ENCODE measurements at places on chromosomes 5 and 9.

DNA sequence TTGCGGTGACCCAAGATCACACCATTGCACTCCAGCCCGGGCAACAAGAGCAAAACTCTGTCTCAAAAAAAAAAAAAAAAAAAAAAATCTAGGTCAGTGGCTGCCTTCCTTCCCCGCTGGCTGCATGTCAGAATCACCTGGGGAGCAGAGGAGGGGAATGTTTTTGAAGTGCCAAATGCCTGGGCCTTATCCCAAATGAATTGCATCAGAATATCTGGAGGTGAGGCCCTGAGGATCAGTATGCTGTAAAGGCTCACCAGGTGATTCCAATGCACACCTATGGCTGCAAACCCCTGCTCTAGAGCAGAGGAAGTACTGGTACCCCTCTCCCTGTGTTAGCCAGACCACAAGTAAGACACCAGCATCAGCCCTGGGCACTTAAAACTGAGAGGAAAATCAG is 44.7 kb upstream of the GABRP start:
- no peak for DNase-seq

DNA sequence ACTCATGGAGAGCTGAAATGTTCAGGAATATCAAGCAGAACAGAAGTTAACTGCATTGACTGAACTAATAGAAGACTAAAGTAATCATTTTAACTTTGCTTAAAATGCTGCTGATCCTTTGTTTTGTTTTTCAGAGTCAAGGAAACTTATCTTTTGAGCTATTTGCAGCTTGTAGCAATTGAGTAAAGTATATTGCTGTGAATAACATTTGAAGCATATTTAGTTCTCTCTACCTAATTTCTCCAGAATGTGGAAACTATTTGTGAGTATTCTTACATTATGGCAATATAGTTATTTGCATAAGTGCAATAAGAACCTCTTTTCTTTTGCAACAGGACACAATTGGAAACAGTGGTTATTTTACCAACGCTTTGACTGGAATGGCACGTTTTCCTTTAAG is 5.3 kb upstream of the SOX30 start:
- DNase-seq = no peak

DNA sequence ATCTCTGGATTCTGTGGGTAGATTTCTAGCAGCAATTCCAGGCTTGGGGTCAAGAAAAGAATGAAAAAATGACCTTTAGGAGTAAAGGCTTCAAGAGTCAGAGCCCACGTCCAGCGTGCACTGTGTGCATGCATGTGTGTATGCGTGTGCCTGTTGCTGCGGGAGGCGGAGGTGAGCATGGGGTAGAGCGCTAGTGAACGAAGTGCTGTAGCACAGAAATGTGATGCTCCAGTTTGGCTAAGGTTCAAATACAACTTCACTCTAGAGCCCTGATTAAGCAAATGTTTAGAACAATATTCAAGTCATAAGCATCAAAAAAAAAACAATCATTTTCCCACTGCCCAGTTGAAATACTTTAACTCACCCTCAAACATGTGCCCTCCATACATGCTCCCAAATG is 403.9 kb downstream of the ZNF608 start:
- DNase-seq = no peak

DNA sequence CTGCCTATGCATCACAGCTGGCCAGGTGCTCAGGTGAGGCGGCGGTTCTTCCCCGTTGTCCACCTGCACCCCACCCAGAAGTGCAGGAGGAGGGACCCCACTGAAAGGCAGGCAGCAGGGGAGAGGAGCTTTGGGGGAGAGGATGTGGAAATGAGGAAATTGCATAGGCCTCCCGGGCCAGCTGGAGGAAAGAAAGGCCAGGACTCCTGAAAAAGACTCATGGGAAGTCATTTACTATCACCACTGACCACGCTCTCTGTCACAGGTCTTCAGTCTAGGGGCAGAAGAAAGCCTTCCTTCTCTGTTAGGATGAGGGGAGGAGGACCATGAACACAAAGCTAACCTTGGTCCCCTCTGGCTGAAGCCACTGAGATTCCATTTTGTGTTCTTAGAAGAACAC is 28.1 kb downstream of the KCNMB1 start:
- DNase-seq = no peak

DNA sequence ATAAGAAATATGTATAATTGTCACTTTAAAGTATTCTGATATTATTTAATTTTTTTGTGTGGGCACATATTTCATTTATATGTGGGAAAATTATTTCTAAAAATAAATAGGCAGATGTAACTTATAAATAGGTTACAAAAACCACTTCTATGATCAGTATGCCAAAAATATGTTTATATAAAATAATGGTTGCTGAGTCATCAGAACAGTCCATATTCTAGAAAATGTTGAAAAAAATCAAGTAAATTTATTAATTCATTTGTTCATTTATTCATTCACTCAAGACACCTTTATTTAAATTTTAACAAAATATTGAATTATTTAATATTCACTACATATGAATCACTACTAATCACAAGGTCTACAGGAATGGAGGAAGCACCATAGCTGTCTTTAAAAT is 1387.3 kb upstream of the C9orf72 start:
- no peak for DNase-seq

DNA sequence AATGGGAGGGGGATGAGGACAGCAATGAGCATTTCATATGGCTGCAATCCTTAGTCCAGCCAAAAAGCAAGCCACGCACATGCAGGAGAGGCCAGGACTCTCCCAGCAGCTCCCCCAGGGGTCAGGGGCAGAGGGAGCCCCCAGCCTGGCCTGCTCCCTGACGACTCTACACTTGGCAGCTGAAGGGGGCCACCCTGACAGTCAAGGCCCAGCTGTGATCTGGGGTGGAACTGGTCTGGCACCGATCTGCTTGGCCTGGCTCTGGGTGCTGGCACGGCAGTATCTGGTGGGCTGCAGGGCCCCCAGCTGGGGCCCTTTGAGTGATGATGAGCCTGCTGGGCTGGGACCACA is 118.1 kb downstream of the ADAMTS2 start:
- no peak for DNase-seq

GRCh38 chr5:123819386-123819785 is 307.4 kb downstream of the CSNK1G3 start:
- DNase-seq = no peak

GRCh38 chr5:113293068-113293974 is 141.5 kb downstream of the TSSK1B start:
- DNase-seq = no peak

DNA sequence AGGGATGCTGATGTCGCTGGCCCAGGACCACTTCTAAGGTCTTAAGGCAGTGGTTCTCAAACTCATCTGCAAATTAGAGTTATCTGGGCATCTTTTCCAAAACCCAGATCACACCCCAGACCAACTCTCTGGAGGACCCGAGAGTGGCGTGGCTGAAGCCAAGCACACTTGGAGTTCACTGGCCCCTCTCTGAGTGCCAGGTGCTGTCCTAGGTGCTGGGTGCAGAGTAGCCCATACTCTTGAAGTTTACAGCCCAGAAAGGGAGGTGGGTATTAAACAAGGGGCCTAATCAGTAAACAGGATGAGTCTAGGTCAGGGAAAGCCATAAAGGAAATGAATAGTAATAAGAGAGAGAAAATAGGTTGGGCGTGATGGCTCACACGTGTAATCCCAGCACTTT is 17.6 kb downstream of the CAMK2A start:
- DNase-seq = no peak

Data from NCI-H2081 treated with DMSO at 0.1 percent for 48 hours (cell line).